ENCODE measurements at places on chromosomes 12 and 14.
A peak's percentile ranks its signal among the peaks of the same experiment; 100 is the strongest.

GRCh38 chr12:89709995-89710872 lies 1.6 kb upstream of the ATP2B1 start:
- peak; percentile 22 for DNase-seq

DNA sequence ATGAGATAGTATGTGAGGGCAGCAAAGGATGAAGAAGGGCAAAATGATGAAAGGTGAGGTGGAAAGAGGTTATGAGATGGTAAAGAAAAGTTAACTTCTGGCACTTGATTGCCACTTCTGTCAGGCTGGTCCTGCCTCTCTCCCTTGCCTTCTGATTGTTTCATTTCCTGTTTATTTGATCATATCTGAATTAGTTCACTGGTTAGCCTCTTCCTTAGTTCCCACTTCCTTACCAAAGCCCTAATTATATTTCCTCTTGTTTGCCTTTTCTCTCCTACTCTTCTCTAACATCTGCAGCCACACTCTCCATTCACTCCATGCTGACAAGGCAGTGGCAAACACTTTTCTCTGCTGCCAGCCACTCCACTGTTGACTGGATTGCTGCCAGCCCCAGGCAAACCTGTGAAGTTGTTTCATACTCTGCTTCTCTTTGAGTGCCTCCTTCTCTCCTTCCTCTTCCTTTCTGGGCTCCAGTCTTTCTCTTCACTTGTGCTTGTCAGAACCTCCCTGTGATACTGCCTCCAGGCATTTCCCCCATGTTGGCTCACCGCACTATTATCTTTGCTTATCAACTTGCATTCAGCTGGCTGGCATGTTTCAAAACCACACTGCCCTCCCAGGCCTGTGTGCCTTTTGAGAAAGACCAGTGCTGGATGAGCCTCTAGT lies 8.1 kb downstream of the PNP start:
- no peak for DNase-seq

DNA sequence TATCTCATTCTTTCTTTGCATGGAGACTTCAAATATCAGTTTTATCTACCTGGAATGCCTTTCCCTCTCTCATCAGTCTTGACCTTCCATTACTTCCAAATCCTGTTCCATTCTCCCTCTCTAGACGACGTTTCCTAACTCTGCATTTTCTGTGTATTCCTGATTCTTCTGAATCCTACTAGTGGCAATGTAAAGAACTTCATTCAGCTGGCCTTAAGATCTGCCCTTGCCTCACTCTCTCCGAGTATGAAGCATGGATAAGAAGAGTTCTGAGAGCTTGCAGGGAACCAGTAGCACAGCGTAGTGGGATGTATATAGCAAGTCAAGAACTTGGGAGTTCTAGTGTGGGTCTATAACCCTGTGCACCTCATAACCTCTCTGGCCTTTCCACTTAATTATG lies 68.5 kb upstream of the HOXC13 start:
- no peak for DNase-seq

DNA sequence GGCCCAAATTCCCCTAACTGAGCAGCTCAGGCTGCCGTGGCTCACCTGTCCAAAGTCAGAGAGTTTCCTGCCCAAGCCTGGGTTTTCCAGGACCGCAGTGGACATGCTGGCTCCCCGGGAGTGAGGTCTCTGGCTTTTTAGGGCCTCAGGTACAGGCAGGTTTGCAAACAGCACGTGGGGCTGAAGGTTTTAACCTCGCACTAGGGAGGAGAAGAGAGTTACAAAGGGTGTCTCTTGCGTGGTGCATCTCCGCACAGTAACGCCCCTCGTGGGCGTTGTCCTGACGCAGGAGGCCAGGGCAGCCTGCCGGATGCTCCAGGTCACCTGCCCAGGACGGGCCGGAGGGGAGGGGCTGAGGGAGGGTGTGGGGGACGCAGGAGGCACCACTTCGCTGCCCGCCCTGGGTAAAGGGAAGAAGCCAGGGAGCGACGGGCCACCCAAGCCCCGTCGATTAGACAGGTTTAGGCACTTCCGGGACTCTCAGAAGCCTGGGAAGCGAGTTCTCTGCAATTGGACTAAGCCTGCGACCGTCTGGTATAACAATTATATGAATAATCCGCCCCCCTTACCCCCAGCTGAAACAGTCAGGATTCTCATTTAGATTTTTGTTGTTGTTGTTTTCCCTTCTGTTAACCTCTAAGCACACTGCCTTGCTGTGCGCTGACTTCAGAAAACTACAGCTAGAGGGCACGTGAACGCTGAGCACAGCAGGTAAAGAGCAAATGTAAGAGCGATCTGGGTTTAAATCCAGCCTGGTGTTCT lies at the start of gene PAH:
TSS of gene PAH (minus strand) at position 219 of the 762 bp plus-strand sequence. CDS start at position 105, 114 bp downstream.
- no peak for DNase-seq

DNA sequence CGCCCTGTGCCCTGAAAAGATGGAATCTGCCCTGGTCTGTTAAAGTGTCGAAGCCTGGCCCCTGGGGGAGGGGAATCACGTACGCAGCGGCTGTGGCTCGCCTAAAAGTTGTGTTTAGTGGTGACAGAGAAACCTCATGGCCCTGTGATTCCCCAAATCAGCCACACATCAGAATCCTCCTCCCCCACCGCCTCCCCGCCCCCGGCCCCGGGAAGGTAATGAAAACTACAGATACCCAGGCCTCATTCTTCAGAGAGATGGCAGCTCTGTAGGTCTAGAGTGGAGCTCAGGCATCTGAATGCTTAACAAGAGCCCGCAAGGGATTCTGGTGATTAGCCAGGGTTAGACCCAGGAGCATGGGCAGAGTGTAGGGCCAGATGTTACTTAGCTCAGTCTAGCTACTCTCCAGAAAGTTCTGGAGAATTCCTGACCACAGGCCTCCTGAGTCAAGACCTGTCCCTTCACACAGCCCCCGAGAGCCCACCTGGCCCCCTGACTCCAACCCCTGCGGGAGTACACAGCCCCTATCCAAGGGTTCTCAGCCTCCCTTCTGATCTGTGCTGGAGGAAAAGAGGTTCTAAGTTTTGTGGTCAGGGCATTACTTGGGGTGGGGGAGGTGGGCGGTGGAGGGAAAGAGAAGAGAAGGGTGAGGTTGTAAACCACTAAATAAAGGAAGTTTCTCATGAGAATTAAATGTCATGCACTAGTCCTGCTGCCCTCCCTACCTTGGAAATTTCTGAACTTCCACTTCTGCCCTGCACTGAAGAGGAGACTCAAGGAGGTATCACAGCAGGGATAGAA lies 114.8 kb downstream of the PLXNC1 start:
- DNase-seq, result peak; percentile 22

DNA sequence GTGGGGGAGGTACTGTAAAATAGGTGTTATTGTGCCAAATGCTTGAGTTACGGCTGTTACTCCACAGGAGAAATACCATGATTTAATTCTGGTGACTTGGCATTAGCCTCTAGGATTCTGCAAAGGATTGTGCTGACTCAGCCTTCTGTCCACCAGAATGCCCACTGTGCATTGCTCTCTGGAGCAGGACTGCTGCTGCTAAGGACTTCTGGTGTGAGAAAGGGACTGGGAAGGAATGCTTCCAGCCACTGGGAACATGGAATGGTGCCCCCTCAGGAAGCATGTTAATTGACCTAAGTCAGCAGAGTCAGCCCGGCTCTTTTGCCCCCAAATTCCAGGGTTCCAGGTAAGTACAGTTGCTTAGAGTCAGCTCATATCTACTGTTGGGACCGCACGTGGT lies 32.9 kb downstream of the ZFHX2 start:
- no peak for DNase-seq

- DNase-seq, result peak; percentile 36
Measured at GRCh38 chr14:34322940-34323418, 139.1 kb downstream of the SPTSSA start.

- DNase-seq, result no peak
Measured at GRCh38 chr12:92139634-92140150, 6.0 kb downstream of the BTG1 start.

DNA sequence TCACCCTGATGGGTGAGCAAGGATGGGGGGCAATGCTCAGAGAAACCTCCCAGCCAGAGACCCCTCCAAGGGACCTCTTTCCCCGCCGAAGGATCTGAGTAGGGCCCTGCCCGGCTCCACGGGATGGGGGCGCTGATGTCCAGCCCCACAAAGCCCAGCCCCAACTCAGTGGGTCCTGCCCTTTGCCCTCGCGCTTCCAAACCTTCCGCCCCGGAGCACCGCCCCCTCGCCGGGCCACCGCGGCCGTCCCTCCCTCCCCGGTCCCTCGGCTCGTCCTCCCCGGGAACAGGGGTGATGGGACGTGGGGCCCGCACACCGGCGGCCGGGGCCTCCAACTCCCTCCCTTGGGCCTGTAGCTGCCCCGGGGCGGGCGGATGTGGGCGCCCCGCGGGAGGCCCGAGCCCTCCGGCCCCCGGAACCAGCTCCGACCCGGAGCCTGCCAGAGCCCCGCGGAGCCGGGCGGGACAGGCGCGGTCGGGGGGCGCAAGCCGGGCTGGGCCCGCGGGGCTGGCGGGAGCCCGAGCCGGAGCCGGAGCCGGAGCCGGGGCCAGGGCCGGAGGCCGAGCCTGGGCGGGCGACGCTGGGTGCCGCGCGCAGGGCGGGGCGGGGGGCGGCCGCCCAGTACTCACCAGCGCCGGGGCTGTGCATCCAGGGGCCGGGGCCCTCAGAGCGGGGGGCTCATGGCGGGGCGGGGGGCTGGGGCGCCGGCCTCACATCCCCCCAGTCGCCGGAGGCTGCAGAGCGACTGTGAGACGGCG lies 386 bp downstream of the HDAC7 start:
- DNase-seq, result no peak

DNA sequence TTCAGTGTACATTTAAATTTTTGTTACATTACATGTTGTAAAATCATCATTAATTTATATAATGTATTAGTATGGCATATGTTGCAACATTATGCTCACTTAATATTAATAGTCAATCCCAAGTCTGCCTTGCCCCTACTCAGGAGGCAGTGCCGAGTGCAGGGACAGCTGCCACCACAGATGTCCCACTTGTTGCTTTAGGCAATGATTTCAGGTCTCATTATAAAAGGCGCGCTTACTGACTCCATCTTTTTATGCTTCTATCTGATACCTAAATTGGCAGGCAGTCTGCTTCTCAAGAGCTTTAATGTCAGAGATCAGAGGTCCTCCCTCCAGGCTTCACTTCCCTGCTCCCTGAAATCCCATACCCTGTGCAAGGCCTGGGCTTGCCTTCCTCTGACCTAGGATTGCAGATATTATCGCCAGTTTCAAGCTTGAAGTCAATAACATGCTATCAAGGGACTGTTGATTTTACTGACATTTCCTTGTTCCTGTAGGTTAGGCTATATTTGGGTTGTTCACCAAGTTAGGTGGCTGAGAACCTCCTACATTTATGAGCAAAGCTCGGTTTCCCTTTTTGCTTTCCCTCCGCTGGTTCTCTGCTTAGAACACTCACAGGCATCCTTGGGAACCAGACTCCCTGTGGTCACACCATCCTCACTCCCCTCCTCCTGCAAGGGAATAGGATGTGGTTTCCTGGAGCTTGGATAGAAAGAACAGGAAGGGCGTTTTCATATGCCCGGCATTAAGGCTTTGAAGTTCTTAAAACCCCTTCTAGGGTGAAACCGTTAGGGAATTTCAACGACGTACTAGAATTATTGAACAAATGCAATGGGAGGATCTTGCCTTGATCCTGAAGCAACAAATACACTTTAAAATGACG lies 208.4 kb upstream of the FKBP4 start:
- DNase-seq, result no peak

GRCh38 chr14:105292826-105293711 lies 7.7 kb downstream of the BRF1 start:
- DNase-seq, result no peak

DNA sequence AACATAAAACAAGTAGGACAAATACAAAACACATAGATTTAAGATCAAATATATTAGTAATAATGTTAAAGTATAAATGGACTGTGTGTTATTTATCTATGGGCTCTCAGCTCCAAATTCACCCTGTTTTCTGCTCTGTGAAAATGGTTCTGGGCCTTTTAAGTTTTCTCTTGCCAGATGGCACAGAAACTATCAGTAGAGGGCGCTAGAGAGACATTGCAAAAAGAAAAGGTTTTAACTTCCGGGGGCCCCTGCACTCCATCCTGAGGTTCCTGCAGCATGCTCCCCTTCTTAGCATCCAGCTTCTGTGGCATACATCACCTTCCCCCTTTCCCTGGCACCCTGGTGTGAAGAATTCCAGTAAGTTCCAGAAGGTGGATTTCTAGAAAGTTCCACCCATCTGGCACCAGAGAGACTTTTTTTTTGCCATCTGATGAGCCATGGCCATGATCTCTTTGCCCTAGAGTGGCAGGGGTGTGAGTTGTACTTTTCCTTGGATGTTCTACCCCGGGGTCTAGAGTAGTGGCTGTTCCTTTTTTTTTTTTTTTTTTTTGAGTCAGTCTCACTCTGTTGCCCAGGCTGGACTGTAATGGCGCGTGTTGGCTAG lies 29.3 kb downstream of the ZCRB1 start:
- DNase-seq, result no peak

DNA sequence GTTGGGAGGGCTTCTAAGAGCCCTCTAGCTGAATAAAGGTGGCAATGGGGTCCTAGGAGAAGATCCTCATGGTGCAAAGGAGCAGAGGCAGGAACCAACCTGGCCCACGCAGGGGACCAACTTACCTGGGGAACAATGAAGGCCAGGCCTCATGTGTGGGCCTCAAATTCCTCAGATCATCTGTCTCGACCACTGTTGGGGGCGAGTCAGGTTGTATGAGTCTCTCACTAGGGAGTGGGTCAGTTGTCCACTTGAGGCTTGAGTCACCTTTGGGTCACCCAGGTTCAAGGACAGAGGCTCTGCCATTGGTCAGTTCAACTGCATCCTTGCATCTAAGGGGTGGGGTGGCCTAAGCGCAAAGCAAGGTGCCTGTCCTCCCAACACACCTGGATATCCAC lies 43.7 kb upstream of the BDKRB2 start:
- DNase-seq, result no peak

DNA sequence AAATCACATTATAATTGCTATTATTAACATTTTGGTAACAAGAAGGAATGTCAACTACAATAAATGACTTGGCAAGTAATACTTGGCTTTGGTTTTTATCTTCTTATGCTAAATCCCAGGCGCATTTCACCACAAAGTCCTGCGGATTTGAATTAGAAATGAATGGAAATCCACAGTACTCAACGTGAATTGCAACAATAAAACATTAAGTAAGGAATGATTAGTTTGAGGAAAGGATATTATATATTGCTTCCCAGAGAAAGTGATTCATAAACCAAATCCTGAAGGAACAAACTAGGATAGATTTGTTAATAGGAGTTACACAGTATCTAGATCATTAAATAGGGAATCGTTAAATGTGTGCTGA lies 1089.7 kb downstream of the TRHDE start:
- DNase-seq, result no peak

- DNase-seq, result no peak
Measured at GRCh38 chr14:22846811-22847307, 10.5 kb downstream of the MMP14 start.

Data from stimulated activated CD8-positive, alpha-beta memory T cell treated with anti-CD3 and anti-CD28 coated beads, Interleukin-4, amount 100 ng/mL, for 1 hour (primary cell).